ENCODE measurements at places on chromosomes 16 and 17.

DNA sequence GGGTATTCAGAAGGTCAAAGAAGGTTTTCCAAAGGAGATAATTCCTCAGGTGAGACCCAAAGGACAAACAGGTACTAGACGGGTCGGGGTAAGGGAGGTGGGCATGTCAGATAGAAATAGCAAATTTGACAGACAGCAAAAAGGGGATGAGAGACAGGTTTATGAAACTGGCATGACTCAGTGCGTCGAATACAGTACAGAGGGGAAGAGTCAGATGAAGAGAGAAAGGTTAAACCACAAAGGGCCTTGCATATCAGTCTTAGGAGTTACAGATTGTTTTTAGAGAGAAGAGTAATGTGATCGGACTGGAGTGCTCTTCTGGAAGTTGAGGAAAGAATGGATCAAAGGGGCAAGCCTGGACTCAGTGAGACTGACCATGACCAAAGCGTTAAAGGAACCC lies 88.4 kb downstream of the ZZEF1 start:
- no peak for DNase-seq

DNA sequence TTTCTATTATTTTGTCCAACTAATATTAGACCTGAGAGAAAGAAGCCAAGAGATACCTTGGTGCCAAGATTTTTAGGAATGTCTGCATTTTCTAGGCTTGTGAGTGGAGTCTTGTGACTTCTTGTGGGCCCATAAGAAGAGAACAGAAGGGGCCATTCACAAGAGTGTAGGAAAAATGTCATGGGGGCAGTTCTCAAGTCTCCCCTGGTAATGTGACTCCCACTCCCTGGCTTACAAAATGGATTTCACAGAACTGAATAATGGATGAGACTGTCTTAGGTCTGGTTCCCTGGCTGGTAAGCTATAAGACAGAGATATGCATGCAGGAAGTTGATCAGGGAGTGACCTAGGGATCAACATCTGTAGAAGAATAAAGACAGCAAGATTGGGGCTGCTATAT lies 181.3 kb downstream of the CBLN1 start:
- no peak for DNase-seq

- DNase-seq: peak; percentile 34
Measured at GRCh38 chr17:10773391-10773790, 30.5 kb downstream of the TMEM238L start.

GRCh38 chr16:75624921-75625334 lies 1.8 kb upstream of the ADAT1 start:
- DNase-seq: no peak

GRCh38 chr16:50679266-50679665 lies 1.8 kb downstream of the SNX20 start:
- DNase-seq: no peak

DNA sequence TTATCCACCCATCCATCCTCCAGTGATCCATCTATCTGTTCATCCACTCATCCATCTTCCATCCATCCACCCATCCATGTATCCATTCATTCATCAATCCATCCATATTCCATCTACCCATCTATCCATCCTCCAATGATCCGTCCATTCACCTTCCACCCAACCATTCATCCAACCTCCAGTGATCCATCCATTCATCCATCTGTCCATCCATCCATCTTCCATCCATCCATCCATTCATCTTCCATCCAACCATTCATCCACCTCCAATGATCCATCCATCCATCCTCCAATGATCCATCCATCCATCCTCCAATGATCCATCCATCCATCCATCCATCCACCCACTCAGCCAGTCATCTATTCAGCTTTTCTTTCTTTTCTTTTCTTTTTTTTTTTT lies 156.5 kb upstream of the WSCD1 start:
- no peak for DNase-seq

GRCh38 chr16:73018821-73019456 lies 29.0 kb downstream of the ZFHX3 start:
- no peak for DNase-seq

- no peak for DNase-seq
Measured at GRCh38 chr16:59274141-59274540, 540.0 kb upstream of the GOT2 start.

GRCh38 chr17:28733346-28733745 lies 4.8 kb downstream of the NEK8 start:
- DNase-seq: no peak

DNA sequence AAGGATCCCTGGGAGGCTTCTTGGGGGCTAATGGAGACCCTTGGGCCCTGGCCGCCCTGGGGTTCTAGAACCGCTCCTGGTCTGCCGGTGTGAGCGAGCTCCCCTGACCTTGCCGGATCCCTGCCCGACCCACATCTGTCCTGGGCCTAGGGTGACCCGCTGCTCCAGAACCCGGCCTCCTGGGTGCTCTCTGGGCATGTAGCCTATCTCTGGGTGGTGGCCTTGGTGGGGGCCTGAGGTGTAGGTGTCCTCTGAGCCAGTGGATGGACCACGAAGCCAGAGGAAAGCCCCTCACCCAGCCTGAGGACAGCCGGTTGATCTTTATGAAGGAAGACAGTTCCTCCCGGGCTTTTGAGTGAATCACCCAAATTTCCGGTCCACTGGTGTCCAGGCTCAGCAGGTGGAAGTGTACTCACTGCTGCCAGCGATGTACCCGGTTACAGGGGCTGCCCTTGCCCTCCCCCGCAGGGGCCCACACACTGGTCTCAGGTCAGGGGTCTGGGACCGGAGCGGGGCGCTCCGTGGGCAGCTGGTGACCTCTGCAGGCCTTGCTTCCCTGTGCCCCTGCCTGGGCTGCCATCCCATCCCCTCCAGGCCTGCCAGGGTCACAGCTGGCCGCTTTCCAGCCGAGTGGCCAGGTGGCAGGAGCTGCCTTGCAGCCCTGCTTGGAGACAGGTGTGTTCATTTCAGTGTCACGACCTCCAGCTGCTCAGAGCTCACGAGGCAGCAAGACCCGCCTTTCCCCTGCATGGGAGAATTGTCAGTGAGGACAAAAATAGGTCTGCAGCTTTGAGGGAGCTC lies 10.5 kb upstream of the GSE1 start:
- no peak for DNase-seq

DNA sequence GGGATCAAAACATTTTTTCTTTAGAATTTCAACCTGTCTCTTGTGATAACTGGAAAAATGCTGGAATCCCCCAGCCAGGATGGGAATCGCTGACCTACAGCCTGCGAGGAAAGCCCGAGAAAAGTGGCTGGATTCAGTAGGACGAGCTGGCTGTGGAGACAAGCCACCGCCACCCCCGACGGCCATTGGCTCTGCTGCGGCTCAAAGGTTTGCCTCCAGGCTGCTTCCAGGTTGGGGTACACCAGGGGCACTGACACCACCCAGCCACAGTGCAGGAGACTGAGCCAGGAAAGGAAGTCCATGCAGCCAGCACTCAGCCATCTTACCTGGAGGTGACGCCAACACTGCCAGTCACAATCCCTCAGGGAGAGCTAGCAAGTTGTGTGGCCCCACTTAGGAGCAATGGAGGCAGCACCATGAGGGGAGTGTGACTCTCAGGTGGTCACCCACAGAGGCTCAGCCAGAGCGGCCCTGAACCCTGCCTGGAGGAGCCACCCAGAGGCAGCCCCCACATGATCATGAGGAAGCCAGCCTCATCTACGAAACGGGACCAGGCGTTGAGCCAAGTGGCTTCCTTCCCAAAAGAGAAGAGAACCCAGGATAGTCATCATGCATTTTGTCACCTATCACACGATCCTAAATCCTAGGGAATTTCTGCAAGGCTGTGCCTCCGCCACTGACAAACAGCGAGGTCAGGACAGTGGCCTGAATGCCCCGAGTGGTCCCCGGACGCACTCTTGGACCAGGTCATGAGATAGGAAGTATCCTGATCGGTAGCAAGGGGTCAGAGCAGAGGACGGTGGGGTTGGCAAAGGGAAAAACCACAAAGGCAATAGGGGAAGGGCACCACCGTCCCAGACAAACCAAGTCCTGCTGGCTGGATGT lies 84.8 kb downstream of the RBFOX3 start:
- no peak for DNase-seq

DNA sequence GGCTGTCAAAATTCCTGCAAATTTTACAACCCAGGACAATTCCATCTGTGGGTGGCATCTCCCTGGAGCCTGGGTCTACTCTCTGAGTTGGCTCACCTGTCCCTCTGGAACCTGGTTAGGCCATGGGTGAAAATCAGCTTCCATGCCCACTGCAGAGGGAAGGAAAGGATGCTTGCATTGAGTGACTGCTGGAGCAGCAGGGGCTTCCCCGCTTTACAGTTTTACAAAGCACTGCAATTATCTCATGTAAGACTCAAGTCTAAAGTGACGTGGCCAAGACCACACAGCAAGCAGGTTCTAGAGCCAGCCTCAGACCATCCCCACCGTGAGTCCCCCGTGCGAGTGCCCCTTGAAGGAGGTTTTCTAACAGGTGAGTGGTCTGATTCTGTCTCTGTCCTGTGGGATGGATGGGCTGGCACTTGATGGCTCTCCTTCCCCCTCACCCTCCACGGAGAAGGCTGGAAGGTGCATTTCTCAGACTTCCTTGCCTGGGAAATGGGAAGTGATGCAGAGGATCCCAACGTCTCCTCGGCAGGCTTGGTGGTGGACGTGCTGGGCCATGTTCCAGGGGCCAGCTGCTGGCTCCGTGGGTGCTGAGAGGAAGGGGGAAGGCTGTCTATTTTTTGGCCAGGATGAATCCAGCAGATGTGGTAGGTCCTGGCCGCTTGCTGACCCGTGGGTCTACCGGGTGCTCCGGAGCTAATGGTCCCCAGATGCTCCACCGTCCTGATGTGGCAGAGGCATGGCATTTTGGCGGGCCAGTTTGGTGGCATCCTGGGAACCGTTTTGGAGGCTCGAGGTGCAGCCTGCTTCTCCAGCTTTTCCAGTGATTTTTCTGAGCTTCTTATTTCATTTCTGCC lies 26.3 kb upstream of the CBX4 start:
- DNase-seq: no peak

GRCh38 chr16:5314377-5314776 lies 216.8 kb upstream of the EEF2KMT start:
- no peak for DNase-seq

DNA sequence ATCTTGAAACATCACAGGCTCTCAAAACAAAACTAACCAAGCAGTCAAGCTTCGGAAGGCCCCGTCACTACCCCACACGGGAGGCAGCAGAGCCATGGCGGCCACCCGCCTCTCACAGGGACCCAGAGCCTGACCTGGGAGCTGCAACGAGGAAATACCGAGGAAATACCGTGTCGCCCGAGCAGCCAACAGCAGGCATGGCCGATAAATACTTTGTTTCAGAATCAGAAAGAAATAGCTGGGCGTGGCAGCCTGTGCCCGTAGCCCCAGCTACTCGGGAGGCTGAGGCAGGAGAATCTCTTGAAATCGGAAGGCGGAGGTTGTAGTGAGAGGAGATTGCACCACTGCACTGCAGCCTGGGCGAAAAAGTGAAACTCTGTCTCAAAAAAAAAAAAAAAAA lies 6.9 kb downstream of the LMF1 start:
- no peak for DNase-seq

- no peak for DNase-seq
Measured at GRCh38 chr16:24139282-24139681, 116.9 kb upstream of the CACNG3 start.
